Right hindlimb (tissue), 1 donor: ENCODE measurements at places on chromosomes 4 and X.

DNA sequence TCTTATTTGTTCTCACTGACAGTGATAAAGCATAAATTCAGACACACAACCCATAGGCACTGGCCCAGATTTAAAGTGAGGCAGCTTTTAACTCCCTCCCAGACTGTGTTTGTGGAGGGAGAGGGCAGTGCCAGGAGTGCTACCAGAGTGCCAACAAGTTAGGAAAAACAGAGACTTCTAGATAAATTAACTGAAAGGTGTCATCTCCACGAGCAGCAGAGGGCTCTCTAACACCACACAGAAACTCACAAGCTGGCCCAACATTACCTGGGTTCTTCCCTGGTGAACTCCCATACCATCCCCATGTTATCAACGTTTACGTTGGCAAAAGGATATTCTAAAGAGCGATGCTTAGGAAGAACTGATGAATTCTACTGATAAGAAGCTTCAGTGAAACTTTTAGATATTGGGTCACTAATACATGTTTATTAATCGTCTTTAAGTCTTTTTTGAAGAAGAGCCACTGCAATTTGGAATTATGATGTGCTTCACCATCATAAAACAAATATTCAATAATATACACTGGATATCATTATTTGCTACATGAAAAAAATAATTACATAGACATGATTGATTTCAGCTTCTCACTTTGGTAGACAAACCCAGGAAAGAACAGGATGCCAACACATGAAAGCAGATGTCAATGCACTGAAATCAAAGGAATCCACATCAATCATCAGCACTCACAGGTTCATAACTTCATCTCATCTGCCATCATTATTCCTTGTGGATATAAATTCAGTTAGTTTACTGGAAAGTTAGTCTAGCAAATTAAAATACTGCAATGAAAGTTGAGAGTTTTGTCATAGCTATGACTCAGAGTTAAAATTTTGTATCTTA lies 121.2 kb upstream of the NAP1L5 start:
- peak; percentile 43 for DNase-seq

GRCh38 chrX:47358387-47359065 lies 11.9 kb upstream of the ZNF157 start:
- no peak for DNase-seq

DNA sequence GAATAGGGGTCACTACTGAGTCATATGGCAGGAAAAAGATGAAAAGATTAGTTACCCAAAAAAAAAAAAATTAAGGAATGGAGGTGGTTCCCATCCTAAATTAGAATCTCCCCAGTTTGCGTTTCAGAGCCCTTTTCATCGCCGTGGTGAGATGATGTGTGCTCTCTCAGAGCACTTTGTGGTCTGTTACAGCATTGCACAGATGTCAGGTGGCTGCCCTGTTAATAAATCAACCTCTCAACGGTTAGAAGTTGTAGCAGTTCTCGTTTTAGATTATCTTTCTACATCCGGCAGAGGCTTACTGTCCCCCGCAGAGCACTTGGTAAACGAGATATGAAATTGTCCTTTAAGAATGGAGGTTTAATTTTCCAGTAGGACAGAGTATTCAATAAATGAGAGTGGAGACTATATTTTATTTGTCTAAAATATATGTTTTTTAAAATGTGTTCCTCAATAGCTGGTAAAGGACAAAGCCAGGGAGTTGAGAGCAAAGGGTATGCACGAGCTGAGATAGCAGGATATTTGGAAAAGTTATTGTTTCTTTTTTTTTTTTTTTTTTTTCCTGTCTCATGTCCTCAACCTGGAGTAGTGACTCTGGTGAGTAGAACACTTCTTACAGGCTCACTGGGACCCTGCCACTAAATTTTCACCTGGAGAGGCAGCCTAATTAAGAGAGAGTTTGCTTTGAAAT lies 26.9 kb downstream of the AFF1 start:
- DNase-seq = no peak

DNA sequence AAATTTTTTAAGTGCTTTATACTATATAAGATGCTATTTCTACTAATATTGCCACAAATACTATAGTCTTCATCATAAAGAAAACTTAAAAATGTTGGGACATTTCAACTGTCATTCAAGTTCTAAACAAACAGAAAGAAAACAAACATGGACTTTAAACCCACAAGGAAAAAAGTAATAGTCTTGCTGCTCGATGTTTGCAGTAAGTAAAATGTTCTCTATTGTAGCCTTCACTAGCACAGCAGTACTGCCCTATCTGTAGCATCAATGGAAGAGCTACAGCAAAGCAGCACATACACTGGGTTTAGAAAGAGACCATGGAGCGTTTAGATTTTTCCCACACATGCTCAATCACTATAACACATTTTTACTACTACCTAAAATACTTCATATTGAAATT lies 146.8 kb downstream of the KLHL13 start:
- DNase-seq = no peak
